ENCODE measurements at places on chromosomes 2 and 18.

DNA sequence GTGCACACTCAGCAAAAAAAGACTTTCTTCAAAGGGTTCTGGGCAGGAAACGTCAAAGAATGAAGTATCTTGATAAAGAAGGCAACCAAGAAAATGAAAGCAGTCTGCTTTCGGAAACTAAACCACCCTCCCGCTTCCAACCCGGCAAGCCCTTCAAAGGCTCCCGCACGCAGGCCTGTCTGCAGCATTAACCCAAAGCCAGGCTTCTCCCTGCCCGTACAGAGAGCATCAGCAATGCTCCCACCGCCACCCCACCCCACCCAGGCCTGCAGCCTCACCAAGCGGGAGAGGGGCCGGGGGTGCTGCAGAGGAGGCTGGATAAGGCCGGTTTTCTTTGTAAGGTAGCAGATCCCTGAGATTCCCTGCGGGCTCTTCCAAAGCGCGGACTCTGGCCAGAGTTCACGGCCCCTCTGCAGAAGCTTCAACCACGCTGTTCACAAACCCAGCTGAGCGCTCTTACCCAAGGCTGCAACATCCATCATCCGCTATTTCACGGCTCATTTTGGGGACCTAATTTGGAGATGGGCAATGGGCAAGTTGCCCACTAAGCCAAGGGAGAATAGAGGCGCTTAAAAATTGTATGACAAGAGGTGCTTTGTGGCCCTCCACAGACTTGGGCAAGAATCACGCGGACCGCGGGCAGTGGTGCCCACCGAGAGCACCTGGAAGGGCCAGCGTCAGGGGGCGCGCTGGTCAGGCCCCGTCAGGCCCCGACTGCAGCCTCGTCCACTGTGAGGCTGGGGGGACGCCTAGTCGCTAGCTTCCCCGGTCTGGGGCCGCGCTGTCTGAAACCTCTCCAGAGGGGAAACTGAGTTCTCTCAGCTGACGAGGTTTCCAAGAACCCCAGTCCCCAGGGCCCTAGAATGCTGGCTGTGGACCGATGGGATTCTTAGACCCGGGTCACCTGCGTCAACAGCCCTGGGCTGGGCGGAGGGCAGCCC is 225.4 kb upstream of the ID2 start:
- peak; percentile 15 for DNase-seq

GRCh38 chr2:164920430-164920829 is 34.9 kb downstream of the SLC38A11 start:
- no peak for DNase-seq

- no peak for DNase-seq
These were observed 191.4 kb downstream of the SS18 start for GRCh38 chr18:25898965-25899364.

DNA sequence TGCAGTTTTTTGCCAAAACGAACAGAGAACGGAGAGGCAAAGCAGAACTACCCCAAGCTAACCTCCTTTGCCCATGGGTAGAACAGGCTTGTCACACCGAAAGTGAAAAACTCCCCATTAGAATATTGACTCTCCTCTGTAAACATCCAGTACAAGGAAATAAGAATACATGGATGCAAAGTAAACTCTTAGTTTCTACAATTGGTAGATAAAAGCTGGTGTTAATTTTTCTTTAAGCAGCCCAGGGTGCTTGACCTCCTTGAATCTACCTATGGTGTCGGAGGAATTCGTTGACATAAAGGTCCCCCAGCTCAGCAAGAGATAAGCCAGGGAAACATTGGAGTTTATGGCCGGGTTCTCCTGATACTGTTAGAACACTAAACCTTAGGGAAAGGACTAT is 48.4 kb upstream of the DSG1 start:
- DNase-seq: no peak

- DNase-seq: peak; percentile 28
These were observed 386.5 kb downstream of the DLGAP1 start for GRCh38 chr18:4068552-4069158.

- DNase-seq: no peak
These were observed 5.1 kb downstream of the PSD4 start for GRCh38 chr2:113178891-113179290.

DNA sequence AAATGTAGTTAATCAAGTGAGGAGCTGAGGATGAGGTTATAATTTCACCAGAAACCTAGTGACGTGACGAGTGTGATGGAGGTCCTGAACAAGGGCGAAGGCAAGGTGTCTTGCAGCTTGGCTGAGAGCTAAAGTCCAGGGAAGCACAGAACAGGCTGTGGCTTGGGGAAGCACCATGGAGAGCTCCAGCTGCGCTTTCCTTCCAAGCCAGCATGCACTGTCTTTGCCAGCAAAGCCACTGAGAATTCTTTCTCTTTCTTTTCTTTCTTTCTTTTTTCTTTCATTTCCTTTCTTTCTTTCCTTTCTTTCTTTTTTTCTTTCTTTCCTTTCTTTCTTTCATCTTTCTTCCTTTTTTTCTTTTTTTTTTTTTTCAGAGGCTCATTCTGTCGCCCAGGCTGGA is 239.3 kb downstream of the FBXO15 start:
- DNase-seq: no peak

DNA sequence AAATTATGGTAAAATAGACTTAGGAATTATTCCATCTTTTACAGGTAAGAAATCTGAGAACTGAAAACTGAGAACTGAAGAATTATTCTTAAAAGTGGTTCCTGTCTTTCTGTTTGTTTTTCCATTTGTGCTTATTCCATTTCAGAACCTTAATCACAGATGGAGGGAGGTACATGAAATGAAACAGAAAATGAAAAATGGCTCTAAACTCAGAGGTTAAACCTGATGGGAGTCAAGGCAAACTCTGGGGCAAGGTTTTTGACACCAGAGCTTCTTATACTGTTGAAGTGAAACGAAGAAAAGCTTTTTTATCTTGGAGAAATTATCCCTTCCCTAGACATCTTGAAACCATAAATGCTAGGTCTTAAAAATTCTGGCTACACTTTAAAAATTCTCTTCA is 182.1 kb downstream of the ZNF804A start:
- no peak for DNase-seq

GRCh38 chr2:168810235-168810634 is 7.8 kb downstream of the NOSTRIN start:
- DNase-seq: no peak

DNA sequence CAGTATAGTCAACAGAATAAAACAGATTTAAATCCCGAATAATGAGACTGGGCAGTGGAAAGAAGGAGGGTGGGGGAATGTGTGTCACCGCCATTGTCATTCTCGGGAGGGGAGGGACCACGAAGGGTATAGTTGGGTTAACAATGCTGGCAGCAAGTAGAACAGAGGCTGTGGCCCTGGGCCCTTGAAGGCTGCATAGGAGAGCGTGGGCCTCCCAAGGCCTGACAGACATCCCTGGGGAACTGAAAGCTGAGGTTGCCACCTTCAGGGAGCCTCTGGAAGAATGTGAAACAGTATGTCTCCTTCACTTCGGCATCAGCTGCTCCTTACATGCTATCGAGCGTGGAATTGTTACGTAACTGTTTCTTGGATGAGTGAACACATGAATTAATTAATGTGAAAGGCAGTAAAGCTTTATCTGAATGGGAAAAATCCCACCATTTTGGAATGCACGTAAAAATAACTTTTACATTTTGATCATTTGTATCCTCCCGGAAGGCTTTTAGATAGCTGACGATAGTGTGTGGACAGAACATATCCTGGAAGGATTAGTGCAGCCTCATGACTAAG is 92.8 kb upstream of the TTC39C start:
- DNase-seq: no peak

- DNase-seq: peak; percentile 41
These were observed at the start of gene SLC8A1 for GRCh38 chr2:40451918-40452605. SLC8A1 (minus strand) TSS chr2:40452090.

DNA sequence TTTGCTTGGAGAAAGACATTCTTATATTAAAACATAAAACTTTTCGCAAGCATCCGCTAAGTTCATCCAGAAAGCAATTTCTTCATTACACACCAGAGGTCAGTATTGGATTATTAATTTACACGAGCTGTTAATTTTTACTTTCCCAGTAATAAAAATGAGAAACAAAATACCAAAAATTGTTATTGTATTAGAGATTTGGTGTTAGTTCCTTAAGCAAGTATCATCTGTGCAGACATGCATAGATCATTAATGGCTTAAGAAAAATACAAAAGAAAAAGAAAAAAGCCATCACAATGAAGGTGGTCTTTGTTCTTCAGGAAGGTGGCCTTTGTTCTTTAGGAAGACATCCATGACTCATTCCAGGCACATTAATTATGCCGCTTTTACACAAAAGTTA is 53.6 kb upstream of the HNMT start:
- no peak for DNase-seq

- DNase-seq: no peak
These were observed 562.0 kb downstream of the NR4A2 start for GRCh38 chr2:155770516-155770915.

DNA sequence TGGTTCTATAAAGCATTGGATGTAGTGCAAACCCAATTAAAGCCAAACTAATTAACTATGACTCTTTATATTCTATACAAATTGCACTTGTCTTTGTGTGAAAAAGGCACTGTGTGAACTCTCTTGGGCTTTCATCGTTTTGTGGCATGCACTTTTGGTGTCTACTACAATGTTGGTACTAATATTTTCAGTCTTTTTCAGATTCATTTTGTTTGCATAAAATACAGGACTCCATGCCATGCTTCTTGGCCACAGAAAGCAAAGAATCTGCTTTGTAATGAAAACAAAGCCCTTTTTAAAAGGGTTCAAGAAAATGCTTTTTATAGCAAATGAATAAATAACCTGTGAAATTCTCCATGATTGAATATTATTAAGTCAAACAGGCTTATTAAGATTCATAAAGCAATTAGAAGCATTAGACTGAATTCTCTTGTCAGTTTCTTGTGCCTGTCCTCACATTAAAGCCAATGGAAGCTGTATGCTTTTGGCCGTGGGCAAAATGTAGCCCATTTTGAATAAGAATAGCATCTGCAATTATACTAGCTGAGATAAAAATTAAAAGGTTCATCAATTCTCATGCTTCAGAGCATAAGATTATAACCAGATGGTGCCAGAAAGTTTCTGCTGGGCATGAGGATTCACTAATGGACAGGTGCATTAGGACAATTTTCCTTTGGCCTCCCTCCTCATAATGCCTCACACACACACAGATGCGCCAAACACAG is 1665.2 kb downstream of the SUCLG1 start:
- no peak for DNase-seq

GRCh38 chr2:171390941-171391516 is 42.8 kb downstream of the METTL8 start:
- no peak for DNase-seq

GRCh38 chr2:71670430-71670795 is 217.1 kb downstream of the DYSF start:
- DNase-seq: no peak

- DNase-seq: no peak
These were observed 222.9 kb downstream of the EIPR1 start for GRCh38 chr2:3154700-3155099.

DNA sequence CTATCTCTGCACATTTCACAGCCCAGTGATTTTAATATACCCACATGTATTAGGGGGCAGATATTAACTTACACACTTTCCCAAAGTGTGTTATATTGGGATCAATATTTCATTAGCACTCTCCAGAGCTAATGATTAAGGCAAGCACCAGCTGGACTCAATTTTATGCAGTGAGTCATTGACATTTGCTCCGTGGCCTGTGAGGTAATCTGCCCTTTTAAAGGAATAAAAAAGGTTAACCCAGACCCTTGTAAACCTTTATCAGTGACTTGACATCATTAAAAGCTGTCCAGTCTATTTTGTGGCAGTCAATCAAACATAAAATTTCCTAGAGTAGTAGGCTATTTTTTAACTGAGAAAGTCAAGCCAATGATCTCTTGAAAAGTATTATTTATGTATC is 1870.4 kb upstream of the CELF4 start:
- no peak for DNase-seq

DNA sequence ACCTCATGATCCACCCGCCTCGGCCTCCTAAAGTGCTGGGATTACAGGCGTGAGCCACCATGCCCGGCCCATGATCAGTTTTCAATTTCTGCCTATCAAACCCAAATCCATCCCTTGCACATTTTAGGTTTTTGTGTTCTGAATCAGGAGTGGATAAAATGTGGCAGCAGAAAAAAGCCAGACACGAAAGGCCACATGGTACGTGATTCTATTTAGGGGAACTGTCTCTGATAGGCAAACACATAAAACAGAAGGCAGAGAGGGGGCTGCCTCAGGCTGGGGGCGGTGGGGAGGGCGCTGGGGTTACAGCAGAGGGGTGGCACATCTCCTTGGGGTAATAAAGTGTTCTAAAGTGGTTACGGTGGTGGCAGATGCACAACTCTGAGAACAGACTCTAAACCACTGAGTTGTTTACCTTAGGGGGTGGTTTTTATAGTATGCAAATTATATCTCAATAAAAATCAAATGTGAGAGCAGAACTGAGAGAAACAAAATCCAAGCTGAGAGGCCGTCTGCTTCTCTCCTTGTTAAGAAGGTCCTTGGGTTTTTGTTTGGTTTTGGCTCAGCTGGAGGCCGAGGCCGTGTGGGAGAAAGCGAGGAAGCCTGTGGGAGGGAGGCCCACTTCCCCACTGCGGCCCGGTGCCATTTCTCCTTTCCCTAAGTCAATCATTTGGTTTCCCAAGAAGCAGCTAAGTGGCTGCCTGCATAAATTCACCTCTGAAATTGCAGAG is 78.0 kb downstream of the SOWAHC start:
- DNase-seq: no peak

DNA sequence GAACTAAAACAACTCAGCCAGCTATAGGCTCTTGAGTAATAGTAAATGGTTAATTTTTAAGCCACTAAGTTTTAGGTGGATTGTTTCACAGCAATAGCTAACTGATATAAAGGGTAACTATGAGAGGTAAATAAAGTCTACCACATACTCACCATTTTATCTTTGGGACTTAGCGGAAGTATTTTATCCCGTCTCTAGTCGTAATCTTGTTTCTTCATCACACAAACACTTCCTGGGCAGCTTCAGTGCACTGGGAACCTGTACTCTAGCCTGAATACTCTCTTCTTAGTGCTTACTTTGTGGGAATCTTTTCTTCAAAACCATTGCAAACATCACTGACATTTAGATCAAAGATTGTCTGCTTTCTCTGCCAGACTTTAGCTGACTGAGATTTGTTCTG is 360.5 kb downstream of the EPHA4 start:
- no peak for DNase-seq

GRCh38 chr2:231882646-231883045 is 43.5 kb downstream of the NPPC start:
- no peak for DNase-seq

- DNase-seq: no peak
These were observed 697.3 kb downstream of the TRIB2 start for GRCh38 chr2:13413989-13414388.

- DNase-seq: no peak
These were observed 160.7 kb downstream of the IKZF2 start for GRCh38 chr2:212990697-212991096.

DNA sequence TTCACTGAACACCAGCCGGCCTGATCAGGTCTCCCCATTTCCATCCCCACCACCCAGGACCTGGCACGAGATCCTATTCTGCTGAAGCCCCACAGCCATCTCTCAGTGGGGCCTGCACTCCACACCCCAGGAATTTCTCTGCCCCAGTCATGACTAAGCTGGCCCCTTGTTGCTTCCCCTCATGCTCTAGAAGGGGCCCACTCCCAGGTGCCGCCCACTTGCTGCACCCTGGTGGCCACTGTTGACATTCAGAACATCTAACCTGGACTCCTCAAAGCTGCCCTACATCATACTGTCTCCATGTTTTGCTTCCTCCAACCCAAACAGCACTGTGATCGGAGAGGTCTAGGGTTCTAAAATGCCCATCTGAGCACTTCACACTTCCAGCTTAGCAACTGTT is 90.7 kb upstream of the KLHL29 start:
- DNase-seq: no peak

GRCh38 chr2:231664727-231665126 is 43.6 kb upstream of the PTMA start:
- DNase-seq: no peak

GRCh38 chr2:64023485-64024258 is 4.4 kb upstream of the VPS54 start:
- DNase-seq: no peak

Measured in germinal center (tissue), 1 donor.